ENCODE measurements at places on chromosomes 11 and 22. TPM values are rescaled to one million over a fixed set of nuclear protein-coding genes. Genes with fewer than 3 reads are reported as not detected.

SLC17A6 gene
- polyA plus RNA-seq = not detected

ANO1 gene
- not detected for polyA plus RNA-seq

SLC5A12 gene
- polyA plus RNA-seq = 0.03 TPM

CYP2R1 gene
- 4.2 TPM for polyA plus RNA-seq

FXYD2 gene
- polyA plus RNA-seq = not detected

- H3K36me3 ChIP-seq = no peaks in the 10 kb centered on the region
- H3K27ac ChIP-seq = no peak overlapping the region
- H3K27me3 ChIP-seq = no peaks in the 10 kb centered on the region
These were observed 562 bp downstream of the FOLR3 start for GRCh38 chr11:72135891-72136683.

GRCh38 chr11:132168344-132168981 is 798.0 kb downstream of the NTM start:
- no peak for DNase-seq
- H3K36me3 ChIP-seq = no peaks in the 10 kb centered on the region
- no peak overlapping the region for H3K4me3 ChIP-seq
- H3K27ac ChIP-seq = no peak overlapping the region

DNA sequence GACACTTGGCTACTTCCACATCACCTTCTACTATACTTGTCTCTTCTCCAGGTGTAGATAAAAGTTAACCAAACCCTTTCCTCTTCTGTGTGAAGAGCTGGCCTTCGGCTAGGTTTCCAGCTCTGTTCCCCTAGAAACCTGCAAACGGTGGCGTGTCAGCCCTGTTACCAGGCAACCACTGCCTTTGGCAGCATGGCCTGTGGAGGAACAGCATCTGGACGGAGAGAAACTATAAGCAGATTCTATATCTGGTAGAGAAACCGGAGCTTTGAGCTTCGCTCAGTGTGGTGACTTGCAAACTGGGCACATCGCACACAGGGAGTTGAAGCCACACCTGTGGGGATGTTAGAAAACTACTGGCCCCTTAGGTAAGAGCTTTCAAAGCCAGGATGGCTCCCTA is 35.9 kb downstream of the ARAP1 start:
- H3K27me3 ChIP-seq = no peaks in the 10 kb centered on the region
- H3K27ac ChIP-seq = no peak overlapping the region
- H3K4me1 ChIP-seq = peaks cover 10% of the 10 kb centered on the region

DNA sequence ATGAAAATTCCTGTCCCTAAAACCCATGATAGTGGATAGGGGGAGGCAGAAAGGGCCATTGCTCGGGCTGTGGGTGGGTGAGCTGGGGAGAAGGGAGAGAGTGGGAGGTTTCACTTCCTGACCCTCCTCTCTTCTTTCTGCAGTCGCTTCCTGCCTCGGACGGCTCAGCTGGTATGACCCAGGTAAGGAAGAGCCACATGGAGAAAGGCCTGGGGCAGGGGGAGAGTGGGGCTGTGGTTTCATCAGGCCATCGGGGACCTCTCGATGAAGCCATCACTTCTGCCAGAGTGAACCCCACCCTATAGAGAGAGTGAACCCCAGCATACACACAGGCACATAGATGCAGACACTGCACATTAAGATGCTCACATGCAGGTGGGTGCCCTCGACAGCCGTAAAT is 12.6 kb downstream of the CD5 start:
- H3K4me3 ChIP-seq = no peak overlapping the region
- no peaks in the 10 kb centered on the region for H3K27me3 ChIP-seq
- H3K36me3 ChIP-seq = no peaks in the 10 kb centered on the region
- DNase-seq = no peak

GRCh38 chr11:6431861-6432260 is 8.9 kb downstream of the HPX start:
- H3K27me3 ChIP-seq = no peaks in the 10 kb centered on the region
- no peak overlapping the region for H3K27ac ChIP-seq
- H3K4me3 ChIP-seq = no peak overlapping the region
- DNase-seq = peak; percentile 94
- H3K36me3 ChIP-seq = no peaks in the 10 kb centered on the region

GRCh38 chr11:7851391-7851790 is 54.6 kb upstream of the OR5P2 start:
- no peaks in the 10 kb centered on the region for H3K4me1 ChIP-seq
- H3K36me3 ChIP-seq = no peaks in the 10 kb centered on the region
- H3K27me3 ChIP-seq = peaks cover 10% of the 10 kb centered on the region
- H3K27ac ChIP-seq = no peak overlapping the region
- no peak for DNase-seq

DNA sequence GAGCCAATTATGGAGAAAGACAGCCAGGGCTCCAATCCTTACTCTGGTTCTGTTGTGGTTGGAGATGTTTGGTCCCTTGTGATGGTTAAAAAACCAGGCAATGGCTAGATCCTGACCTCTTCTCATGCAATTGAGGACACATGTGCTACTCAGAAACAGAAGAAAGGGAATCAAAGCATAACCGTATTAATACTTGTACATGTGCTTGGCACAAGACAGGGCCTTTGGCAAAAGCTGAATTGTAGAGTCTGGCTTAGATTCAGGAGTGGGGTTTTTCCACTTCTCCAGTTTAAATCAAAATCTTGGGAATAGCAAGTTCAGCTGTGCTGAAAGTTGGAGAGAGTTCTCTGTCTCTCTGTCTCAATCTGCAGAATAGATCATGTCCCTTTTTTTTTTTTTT is 80.1 kb upstream of the E2F8 start:
- H3K27me3 ChIP-seq = peaks cover 11% of the 10 kb centered on the region
- H3K4me1 ChIP-seq = no peaks in the 10 kb centered on the region
- no peaks in the 10 kb centered on the region for H3K36me3 ChIP-seq
- no peak overlapping the region for H3K4me3 ChIP-seq
- DNase-seq = no peak
- H3K27ac ChIP-seq = no peak overlapping the region

DNA sequence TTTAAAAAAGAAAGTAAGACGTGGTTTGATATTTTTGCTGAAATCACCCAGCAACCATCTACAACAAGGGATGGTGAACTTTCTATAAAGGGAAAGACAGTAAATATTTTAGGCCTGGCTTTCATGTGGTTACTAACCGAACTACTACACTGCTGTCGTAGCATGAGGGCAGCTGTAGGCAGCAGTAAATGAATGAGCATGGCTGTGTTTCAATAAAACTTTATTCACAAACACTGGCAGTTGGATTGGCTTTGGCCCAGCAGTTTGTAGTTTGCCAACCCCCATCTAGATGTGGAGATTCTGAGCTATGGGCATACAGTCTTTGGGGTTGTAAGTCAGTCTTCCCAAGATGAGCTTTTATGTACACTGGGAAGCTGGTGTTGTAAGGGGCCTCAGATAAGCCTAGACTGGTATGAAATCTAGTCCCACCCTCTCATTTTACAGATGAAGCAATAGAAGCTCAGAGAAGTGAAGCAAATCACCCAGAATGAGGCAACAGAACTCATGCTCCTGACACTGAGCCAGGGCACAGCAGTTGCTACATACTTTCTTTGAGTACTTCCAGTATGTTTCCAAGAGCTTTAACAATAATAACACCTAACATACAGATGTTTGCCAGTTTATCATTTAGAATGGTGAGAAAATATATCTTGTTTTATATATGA is 204.4 kb downstream of the ADAMTS15 start:
- no peak overlapping the region for H3K4me3 ChIP-seq
- peak overlapping the region; percentile 81 for H3K27ac ChIP-seq
- DNase-seq = peak; percentile 90
- H3K36me3 ChIP-seq = no peaks in the 10 kb centered on the region
- H3K27me3 ChIP-seq = no peaks in the 10 kb centered on the region
- peaks cover 21% of the 10 kb centered on the region for H3K4me1 ChIP-seq

DNA sequence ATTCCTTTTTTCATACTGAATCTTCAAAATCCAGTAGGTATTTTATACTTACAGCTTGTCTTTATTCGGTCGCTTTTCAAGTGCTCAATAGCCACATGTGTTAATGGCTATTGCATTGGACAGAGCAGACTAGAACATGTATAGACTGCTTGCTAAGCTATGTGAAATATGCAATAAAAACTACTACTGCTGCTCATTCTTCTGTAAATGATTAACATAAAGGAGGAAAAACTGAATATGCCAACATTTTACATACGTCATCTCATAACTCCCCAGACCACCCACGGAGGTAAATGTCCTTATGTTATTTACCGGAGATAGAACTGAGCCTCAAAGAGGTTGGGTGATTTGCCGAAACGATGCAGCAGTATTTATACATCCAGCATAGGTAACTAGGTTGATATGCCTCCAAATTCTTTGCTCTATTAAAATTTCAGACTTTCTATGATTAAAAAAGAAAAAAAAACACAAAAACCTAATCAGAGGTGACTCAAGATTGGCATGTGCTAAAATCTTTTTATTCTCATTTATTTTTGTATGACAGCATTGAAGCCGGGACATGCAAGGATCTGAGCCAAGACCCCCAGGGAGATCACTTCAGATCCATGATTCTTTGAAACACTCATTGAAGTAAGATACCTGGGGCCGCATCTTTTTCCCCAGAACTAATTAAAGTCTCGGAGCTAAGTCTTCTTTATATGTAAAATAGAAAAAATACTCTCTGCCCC is 78.5 kb upstream of the OR5AK2 start:
- H3K4me3 ChIP-seq = no peak overlapping the region
- H3K27me3 ChIP-seq = no peaks in the 10 kb centered on the region
- no peak for DNase-seq
- no peaks in the 10 kb centered on the region for H3K36me3 ChIP-seq
- no peak overlapping the region for H3K27ac ChIP-seq

All from GM23248 (cell line).